ENCODE measurements at places on chromosomes 4 and X. TPM values are rescaled to one million over a fixed set of nuclear protein-coding genes. Genes with fewer than 3 reads are reported as not detected.

Gene TRIML2
- total RNA-seq = not detected

Gene PHKA1
- 0.48 TPM for total RNA-seq

Gene SLC10A6
- total RNA-seq = not detected

Gene CORIN
- 0.29 TPM for total RNA-seq

Gene HPGD
- 10.9 TPM for total RNA-seq

Gene RAB41
- total RNA-seq = not detected

Gene SPANXC
- total RNA-seq = not detected

Gene GDPD2
- 0.33 TPM for total RNA-seq

Gene TRAM1L1
- not detected for total RNA-seq

Gene GPR119
- not detected for total RNA-seq

Gene VSIG4
- not detected for total RNA-seq

Gene MAPK10
- total RNA-seq = not detected

Gene IQCM
- total RNA-seq = not detected
